ENCODE measurements at places on chromosomes 5 and 9.

GRCh38 chr9:91937056-91937455 is 13.0 kb downstream of the ROR2 start:
- H3K27ac ChIP-seq = peak overlapping the region; percentile 72
- H3K4me3 ChIP-seq = no peak overlapping the region
- no peak for DNase-seq
- H3K36me3 ChIP-seq = no peaks in the 10 kb centered on the region
- H3K4me1 ChIP-seq = peaks cover 73% of the 10 kb centered on the region

- no peaks in the 10 kb centered on the region for H3K36me3 ChIP-seq
- DNase-seq = no peak
- no peak overlapping the region for H3K27ac ChIP-seq
- no peaks in the 10 kb centered on the region for H3K4me1 ChIP-seq
- no peaks in the 10 kb centered on the region for H3K27me3 ChIP-seq
Observed at GRCh38 chr9:3241290-3241689, 284.5 kb downstream of the RFX3 start.

GRCh38 chr9:136973618-136974617 is 3.4 kb upstream of the PTGDS start:
- H3K4me1 ChIP-seq = peaks cover 15% of the 10 kb centered on the region
- H3K27ac ChIP-seq = no peak overlapping the region
- DNase-seq = no peak
- H3K4me3 ChIP-seq = no peak overlapping the region
- peaks cover 7% of the 10 kb centered on the region for H3K27me3 ChIP-seq
- no peaks in the 10 kb centered on the region for H3K36me3 ChIP-seq

GRCh38 chr5:147971472-147971871 is 65.1 kb upstream of the C5orf46 start:
- no peak overlapping the region for H3K4me3 ChIP-seq
- H3K36me3 ChIP-seq = no peaks in the 10 kb centered on the region
- DNase-seq = no peak
- H3K27me3 ChIP-seq = no peaks in the 10 kb centered on the region
- no peaks in the 10 kb centered on the region for H3K4me1 ChIP-seq

Measured in sigmoid colon (tissue), 7 donors.